ENCODE measurements at places on chromosomes 4 and X. TPM values are rescaled to one million over a fixed set of nuclear protein-coding genes. Genes with fewer than 3 reads are reported as not detected.

TDO2 gene
- not detected for total RNA-seq

NMU gene
- not detected for total RNA-seq

MAGEA2 gene
- total RNA-seq, result not detected

NPY5R gene
- total RNA-seq, result not detected

TMPRSS11A gene
- not detected for total RNA-seq

SLC6A14 gene
- not detected for total RNA-seq

RHOXF2 gene
- not detected for total RNA-seq

STARD8 gene
- total RNA-seq, result 0.73 TPM

TRPC5OS gene
- not detected for total RNA-seq

IL2 gene
- not detected for total RNA-seq

SASH3 gene
- not detected for total RNA-seq

ZNF275 gene
- 7.8 TPM for total RNA-seq

MAD2L1 gene
- 27.2 TPM for total RNA-seq

BCAP31 gene
- 149 TPM for total RNA-seq

SPANXN3 gene
- not detected for total RNA-seq

PPEF1 gene
- not detected for total RNA-seq

FAM241A gene
- 6.6 TPM for total RNA-seq

NWD2 gene
- total RNA-seq, result not detected

TSPAN5 gene
- total RNA-seq, result 45.9 TPM

SFRP2 gene
- 4.8 TPM for total RNA-seq

RAB33A gene
- 0.39 TPM for total RNA-seq

MAML3 gene
- total RNA-seq, result 3.3 TPM

MSX1 gene
- 17.6 TPM for total RNA-seq

TMPRSS11F gene
- total RNA-seq, result not detected

ADRA2C gene
- not detected for total RNA-seq

TMEM31 gene
- total RNA-seq, result not detected

AKAP14 gene
- not detected for total RNA-seq

MAGEE2 gene
- total RNA-seq, result not detected

CDS1 gene
- total RNA-seq, result 0.20 TPM

CLDN22 gene
- not detected for total RNA-seq

COX7B gene
- 202 TPM for total RNA-seq

F11 gene
- total RNA-seq, result not detected

RADX gene
- 6.1 TPM for total RNA-seq

FAM53A gene
- total RNA-seq, result 5.1 TPM

HSFX2 gene
- not detected for total RNA-seq

DUX4 gene
- total RNA-seq, result not detected

AWAT1 gene
- total RNA-seq, result not detected

TMEM35A gene
- total RNA-seq, result 1.6 TPM

BBS7 gene
- total RNA-seq, result 16.9 TPM

RAB39B gene
- 1.6 TPM for total RNA-seq

ZNF732 gene
- 0.37 TPM for total RNA-seq

PABPC5 gene
- 2.5 TPM for total RNA-seq

SRPK3 gene
- 0.39 TPM for total RNA-seq

MXRA5 gene
- total RNA-seq, result under 0.01 TPM

P2RY8 gene
- not detected for total RNA-seq

BCOR gene
- total RNA-seq, result 7.0 TPM

VSIG1 gene
- total RNA-seq, result under 0.01 TPM

PHOX2B gene
- total RNA-seq, result not detected

CLTRN gene
- total RNA-seq, result 0.20 TPM

NXF2B gene
- total RNA-seq, result not detected

FRAS1 gene
- total RNA-seq, result 28.3 TPM

CTAG1B gene
- total RNA-seq, result not detected

BEND4 gene
- total RNA-seq, result not detected

SPARCL1 gene
- total RNA-seq, result 1.1 TPM

BMP2K gene
- total RNA-seq, result 116 TPM

MAGEA2B gene
- not detected for total RNA-seq

Measured in subcutaneous preadipocyte (primary cell).